Body of pancreas (tissue), 4 donors: ENCODE measurements at places on chromosomes 1 and 21. TPM values are rescaled to one million over a fixed set of nuclear protein-coding genes. Genes with fewer than 3 reads are reported as not detected.

OR2L5 gene
- not detected for total RNA-seq

- no peaks in the 10 kb centered on the region for H3K4me1 ChIP-seq
- H3K36me3 ChIP-seq, result no peaks in the 10 kb centered on the region
- H3K27ac ChIP-seq, result no peak overlapping the region
- no peak overlapping the region for H3K4me3 ChIP-seq
- no peak for DNase-seq
- H3K27me3 ChIP-seq, result no peaks in the 10 kb centered on the region
Observed at GRCh38 chr1:54663725-54664124, 22.1 kb downstream of the MROH7 start.

TTC39A gene
- 7.9 TPM for total RNA-seq

DNA sequence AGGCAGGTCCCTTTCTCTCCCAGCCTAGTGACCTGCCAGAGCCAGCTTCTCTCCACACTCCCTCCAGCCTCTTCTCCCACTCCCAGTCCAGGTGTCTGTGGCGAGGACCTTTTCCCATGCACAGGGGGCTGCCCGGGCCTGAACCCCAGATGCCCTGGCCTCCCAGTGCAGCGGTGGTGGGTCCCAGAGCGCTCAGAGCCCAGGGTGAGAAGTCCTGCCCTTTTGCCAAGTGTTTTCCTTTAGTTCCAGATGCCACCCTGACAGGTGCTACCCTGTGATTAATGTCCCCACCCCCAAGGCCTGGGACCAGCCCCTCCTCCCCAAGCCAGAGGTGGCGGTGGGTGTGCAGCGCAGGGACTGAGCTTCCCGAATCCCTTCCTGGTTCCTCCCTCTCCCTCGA, 90.4 kb downstream of the PAX7 start:
- no peak overlapping the region for H3K4me3 ChIP-seq
- no peak overlapping the region for H3K27ac ChIP-seq
- H3K36me3 ChIP-seq, result no peaks in the 10 kb centered on the region
- peaks cover 4% of the 10 kb centered on the region for H3K4me1 ChIP-seq
- H3K27me3 ChIP-seq, result no peaks in the 10 kb centered on the region
- DNase-seq, result no peak
